ENCODE measurements at places on chromosomes 1 and 21.
A peak's percentile ranks its signal among the peaks of the same experiment; 100 is the strongest.

DNA sequence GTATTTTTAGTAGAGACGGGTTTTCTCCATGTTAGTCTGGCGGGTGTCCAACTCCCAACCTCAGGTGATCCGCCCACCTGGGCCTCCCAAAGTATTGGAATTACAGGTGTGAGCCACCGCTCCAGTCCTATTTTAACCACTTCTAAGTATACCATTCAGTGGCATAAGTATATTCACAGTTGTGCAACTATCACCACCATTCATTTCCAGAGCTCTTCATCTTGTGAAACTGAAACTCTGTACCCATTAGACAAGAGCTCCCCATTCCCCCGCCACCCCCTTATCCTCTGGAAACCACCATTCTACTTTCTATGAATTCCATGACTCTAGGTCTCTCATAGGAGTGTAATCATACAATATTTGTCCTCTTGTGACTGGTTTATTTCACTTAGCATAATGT, 40.2 kb upstream of the CAMTA1 start:
- no peak for DNase-seq

DNA sequence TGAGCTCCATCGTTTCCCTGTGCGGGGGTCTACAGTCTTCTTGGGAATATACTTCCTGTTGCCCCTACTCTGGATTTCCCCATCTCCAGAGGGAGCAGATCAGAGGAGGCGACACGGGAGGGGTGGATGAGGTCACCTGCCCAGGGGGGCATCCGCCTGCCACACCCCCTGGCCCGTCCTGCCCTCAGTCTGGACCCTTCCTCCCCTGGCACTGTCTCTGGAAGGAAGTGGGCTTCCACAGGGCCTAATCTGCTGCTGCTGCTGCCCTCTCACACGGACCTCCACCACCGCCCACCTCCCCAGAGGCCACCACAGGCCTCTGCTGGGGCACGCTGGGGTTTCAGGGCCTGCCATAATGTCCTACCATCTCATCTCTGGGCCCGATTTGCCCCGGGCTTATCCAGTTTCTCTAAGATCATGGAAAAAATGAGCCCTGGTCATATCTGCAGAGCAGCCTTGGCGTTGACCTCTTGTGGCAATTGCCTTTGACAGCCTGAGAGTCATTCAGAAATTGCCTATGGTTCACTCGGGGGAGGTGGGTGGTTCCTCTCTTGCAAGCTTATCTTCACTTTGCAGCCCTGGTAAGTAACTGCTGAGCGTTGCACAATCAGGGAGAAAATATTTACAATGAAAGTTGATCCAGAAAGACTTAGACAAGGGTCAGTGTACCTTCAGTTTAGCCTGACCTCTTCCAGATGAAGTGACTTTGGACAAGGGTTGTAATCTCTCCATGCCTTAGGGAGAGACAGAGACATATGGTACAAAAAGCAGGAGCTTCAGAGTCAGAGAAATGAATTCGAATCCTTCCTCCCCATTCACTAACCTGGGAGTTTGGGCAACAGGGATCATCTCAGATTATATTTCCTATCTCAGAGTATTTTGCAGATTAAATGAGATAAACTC, 252.4 kb downstream of the TOMM20 start:
- no peak for DNase-seq

- no peak for DNase-seq
Measured at GRCh38 chr1:9603766-9604753, 15.3 kb downstream of the TMEM201 start.

GRCh38 chr1:116868385-116868784, 41.3 kb upstream of the PTGFRN start:
- DNase-seq, result no peak

GRCh38 chr1:185074307-185074706, 28.9 kb downstream of the RNF2 start:
- DNase-seq, result no peak

DNA sequence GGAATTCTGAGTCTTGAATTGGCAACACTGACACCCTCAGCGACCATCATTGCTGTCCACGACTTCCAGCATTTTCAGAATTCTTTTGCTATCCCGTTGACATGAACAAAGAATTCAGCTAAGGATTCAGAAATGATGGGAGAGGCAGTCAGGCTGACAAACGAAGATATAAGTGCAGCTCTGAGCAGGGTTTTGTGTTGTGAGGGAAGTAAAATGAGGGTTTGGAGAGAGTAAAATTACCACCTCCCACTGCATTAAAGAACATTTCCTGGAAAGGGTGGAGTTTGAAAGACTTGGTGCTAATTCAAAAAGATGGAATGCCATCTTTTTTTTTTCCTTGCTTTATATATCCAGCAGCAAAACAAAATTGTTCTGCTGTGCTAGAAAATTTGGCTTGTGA, 4.9 kb upstream of the ELK4 start:
- DNase-seq, result no peak

DNA sequence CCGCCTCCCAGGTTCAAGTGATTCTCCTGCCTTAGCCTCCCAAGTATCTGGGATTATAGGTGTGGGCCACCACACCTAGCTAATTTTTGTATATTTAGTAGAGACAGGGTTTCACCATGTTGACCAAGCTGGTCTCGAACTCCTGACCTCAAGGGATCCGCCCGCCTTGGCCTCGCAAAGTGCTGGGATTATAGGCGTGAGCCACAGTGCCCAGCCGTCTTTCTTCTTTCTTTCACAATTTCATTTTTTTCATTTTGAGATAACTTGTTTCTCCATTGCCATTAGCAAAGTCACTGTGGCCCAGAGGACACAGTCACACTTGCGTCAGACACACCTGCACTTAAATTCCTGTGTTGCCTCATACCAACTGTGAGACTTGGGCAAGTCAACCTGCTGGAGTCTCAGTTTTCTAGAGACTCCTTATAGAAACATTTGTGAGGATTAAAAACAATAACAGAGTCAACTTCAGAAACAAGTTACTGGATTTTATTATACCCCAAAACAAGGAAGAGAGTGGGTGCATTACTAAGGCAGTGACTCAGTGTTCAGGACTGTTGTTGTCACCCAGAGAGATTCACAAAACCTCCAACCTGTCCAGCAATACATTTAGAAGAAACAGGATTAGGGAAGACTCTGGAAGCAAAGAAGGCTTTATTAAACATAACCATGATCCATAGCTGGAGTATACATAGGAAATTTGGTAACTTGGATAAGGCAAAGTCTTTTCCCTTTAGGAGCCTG, 2.6 kb downstream of the TEDDM1 start:
- DNase-seq, result no peak

GRCh38 chr1:201566933-201567801, 28.2 kb downstream of the NAV1 start:
- DNase-seq, result peak; percentile 48

- no peak for DNase-seq
Measured at GRCh38 chr1:50425376-50426107, 2.3 kb upstream of the DMRTA2 start.

DNA sequence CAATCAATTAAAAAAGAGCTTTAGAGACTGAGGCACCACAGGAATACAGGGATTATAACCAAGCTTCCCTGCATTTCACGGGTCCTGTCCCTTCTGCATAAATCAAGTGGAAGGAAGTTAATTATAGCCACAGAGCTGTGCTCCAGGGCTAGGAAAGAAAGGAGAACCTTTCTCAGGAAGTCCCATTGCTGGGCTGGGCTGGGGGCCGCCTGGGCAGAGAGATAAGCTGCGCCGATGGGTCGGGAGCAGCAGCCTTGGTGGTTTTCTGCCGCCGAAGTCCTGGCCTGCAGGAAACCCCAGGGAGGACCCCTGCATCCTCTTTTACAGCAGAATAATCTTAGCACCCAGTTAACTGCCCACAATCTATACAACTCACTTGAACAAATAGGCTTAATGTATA, 12.6 kb upstream of the CD34 start:
- no peak for DNase-seq

- DNase-seq, result no peak
Measured at GRCh38 chr1:2378956-2379732, 12.2 kb downstream of the MORN1 start.

DNA sequence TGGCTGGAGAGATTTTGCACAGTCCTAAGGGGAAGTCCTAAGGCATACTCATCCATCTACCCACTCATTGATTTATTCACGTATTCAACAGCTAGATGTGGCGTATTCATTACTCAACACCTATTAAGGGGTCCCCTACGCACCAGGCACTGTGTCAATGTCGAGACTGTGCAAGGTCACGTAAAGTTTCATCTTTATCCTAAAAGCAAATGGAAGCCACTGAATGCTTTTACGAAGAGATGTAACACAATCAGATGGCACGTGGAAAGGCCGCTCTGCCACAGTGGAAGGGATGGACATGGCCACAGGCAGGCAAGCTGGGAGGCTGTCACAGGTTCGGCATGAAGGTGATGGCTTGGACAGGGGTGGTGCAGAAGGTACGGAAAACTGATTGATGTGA, 66.3 kb upstream of the ZBTB18 start:
- DNase-seq, result no peak

DNA sequence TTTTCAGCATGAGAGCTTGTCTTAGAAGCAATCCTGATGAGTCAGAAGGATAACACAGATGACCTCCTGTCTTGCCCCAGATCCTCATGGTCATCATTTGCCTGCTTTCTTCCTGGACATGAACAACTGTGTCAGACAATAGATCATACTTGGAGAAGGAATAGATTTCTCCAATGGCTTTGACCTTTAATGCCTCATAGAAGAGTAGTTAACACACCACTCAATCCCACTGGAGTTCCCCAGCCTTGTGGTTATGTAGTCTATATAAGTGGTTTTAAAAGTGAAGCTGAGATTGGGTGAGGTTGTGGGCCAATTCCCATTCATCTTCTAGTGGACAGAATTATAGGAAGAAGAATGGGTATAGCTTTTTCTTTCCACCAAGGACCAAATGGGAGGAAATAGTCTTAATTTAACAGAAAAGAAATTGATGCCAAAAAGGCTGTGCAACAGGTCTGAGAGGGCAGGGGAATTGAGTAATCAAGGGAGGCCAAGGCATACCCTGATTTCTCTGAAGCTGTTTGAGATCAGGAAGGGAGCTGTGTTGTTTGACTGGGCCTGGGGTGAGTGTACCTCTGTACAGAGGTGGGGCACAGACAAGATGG, 14.4 kb downstream of the PRCC start:
- DNase-seq, result peak; percentile 65

DNA sequence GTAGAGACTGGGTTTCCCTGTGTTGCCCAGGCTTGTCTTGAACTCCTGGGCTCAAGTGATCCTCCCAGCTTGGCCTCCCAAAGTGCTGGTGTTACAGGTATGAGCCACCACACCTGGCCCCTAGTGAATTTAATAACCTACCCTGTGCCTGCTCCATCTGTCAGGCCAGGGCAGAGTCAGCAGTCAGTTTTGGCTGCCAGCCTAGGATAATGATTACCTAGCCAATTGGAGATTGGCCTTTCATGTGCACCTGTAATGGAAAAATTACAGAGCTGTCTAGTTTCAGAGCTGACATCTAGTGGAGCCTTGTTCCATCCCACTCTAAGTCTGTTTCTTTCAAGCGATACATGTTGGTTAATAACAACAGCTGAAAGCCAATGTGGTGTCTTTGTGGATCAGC, 92.0 kb downstream of the DIRAS3 start:
- DNase-seq, result no peak

DNA sequence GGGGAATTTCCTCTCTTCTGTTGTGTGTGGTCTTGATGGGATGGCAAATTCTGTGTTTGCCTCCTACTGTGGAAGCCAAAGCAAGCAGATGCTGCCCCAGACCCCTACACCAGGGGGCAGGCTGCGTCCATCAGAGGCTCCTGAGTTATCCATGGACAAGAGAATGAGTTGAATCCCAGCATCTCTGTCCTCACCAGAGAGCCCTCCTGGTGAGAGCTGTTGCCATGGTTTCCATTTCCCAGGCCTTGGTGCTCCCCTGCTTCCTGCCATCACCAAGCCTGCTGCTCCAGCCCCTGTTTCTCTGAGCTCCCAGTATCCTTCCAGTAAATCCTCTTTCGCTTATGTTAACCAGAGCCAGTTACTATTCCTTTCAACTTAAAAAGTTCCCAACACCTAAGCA, 20.4 kb upstream of the GNG12 start:
- DNase-seq, result peak; percentile 93

DNA sequence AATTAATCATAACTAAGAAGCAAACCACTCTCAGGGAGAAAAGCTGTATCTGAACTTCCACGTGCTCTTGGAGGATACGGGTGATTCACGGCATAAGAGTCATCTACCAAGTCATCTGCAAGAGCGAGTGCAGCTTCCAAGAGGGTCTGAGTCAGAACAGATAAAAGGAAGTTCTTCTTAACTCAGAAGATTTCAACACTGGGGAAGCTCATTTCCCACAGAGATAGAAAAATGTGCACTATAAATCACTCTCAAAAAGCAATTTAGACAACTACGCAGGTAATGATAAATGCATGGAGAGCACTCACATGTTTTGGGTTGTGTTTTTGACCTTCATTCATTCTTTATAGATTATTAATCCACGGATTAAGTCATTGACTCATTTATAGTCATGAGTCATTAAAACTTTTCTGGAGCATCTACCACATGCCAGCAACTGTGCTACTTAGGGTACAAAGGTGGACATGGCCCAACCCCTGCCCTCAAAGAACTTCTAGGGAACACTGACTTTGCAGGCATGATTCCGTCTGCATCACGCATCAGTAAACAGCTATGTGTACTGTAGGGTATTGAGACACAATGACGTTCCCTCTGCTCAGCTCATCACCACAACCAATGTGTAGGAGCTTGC, 20.8 kb downstream of the KCNJ15 start:
- peak; percentile 99 for DNase-seq

GRCh38 chr1:207261971-207262370, 59.5 kb upstream of the CD55 start:
- DNase-seq, result no peak

- no peak for DNase-seq
Measured at GRCh38 chr1:118920124-118920717, 67.9 kb downstream of the TBX15 start.

GRCh38 chr1:55524006-55524405, 308.8 kb upstream of the USP24 start:
- no peak for DNase-seq

DNA sequence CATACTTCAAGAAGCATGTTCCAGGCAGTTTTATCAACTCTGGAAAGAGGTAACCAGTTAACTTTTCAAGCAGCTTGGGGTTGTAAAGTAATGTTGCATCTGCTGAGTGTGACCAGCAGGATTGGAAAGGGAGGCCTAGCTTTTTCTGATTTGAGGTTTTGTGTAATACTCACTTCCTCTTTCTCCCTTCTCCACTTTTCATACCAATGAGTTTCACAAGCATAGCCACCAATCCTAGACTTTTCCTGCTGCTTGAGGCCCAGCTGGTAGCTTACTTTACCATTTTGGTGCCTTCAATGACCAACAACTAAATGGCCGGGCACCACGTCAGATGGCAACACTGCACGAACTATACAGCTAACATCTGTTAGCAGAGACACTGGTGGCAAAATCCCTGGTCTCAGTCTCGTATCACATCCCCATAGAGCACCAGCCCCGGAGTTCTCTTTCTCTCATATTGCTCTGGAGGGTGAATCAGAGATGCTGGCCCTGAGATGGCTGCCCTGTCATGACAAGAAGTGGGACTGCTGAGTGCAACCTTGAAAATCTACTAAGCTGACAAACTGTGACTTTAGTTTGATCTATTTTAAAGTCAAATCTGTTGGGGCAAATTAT, 14.8 kb upstream of the GPR88 start:
- DNase-seq, result no peak

DNA sequence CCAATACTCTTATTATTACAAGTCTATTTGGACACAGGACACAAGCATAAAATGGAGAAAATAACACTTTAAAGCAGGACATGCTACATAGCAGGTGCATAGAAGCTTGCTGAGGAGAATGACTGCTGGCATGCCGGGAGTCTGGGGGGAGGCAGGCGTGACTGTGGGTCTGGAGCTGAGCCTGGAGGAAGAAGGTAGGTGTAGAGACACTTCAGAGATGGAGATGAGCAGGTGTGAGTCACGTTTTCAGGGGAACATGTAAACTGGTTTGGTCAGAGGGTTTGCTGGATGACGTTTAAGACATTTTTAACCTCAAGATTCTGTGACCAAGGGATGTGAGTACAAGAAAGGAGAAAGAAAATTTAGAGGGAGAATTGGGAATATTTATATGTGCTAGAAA, 24.5 kb downstream of the OSCP1 start:
- DNase-seq, result no peak

Data from A172 (cell line).